NCI-H1930 (cell line): ENCODE measurements at places on chromosomes 3 and 15.

GRCh38 chr3:35832140-35832571, 192.8 kb downstream of the ARPP21 start:
- DNase-seq = no peak

GRCh38 chr3:41362638-41363559, 163.6 kb downstream of the CTNNB1 start:
- no peak for DNase-seq

DNA sequence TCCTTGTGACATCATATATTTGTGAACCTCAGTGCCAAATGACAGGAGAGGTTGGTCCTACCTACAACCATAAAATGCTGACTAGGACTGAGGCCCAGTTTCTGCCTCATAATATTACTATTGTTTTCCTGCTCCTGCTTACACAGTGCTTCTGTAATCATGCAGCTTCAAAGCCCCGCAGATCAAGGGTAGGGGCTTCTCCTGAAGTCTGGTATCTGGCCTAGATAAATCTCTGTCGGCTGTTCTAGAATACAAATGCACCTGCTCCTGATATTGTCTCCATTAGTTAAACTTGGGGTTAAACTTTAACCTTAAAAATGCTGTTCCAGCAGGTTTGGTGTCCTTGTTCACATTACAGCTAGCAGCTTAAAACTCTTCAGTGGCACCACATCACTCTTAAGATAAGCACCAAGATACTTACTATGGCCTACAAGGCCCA, 552.4 kb downstream of the TUSC7 start:
- DNase-seq = no peak

DNA sequence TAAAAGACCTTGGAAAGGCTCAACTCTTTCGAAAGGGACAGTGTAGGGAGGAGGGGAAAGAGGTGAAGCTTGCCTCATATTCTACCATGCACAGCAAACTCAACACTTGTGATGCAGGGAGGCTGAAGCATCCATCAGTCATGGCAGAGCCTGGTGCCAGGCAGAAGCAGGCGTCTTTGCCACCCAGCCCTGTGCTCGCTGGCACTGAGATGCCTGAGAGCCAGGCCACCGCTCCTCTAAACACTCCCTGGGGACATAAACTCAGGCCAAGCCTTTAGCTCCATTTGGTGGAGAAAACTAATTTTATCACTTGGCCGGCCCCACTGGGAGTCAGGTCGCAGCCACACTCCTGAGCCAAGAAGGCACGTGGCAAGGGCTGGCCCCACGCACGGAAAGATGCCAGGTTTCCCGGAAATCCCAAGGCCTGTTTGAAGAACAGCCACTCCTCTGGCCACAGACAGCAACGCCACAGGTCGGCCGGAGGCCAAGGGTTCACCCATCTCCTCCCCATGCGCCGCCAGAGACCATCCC, 30.7 kb downstream of the XXYLT1 start:
- DNase-seq = no peak

GRCh38 chr15:33169625-33170024, 24.9 kb downstream of the FMN1 start:
- DNase-seq = no peak

- DNase-seq = no peak
Measured at GRCh38 chr3:73561494-73561893, 63.2 kb downstream of the PDZRN3 start.

DNA sequence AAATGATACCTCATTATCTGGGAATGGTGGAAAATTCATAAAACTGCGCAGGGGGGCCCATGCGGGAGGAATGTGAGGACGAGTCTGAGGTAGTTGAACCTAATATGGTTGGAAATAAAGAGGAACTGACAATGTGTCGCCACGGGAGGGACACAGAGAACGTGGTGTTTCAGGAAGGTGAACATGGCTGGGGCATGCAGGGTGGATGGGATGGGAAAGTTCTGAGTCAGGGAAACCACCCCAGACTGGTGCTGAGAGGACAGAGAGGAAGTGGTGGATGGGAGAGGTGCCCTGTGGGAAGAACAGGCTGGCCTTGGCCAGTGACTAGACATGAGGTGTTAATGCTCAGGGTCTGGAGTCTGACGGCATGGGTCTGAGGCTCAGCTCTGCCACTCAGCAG, 137.1 kb upstream of the WNT5A start:
- DNase-seq = no peak

- DNase-seq = peak; percentile 4
Measured at GRCh38 chr3:119098619-119099222, 47.2 kb upstream of the TEX55 start.

- DNase-seq = no peak
Measured at GRCh38 chr3:180078592-180078991, 41.9 kb upstream of the PEX5L start.

GRCh38 chr15:27690290-27690689, 408.8 kb downstream of the OCA2 start:
- no peak for DNase-seq

- no peak for DNase-seq
Measured at GRCh38 chr3:115478359-115478758, 145.0 kb upstream of the GAP43 start.

GRCh38 chr3:122305818-122306621, 19.0 kb upstream of the CSTA start:
- DNase-seq = no peak

GRCh38 chr3:100299016-100299415, 35.5 kb upstream of the NIT2 start:
- no peak for DNase-seq

DNA sequence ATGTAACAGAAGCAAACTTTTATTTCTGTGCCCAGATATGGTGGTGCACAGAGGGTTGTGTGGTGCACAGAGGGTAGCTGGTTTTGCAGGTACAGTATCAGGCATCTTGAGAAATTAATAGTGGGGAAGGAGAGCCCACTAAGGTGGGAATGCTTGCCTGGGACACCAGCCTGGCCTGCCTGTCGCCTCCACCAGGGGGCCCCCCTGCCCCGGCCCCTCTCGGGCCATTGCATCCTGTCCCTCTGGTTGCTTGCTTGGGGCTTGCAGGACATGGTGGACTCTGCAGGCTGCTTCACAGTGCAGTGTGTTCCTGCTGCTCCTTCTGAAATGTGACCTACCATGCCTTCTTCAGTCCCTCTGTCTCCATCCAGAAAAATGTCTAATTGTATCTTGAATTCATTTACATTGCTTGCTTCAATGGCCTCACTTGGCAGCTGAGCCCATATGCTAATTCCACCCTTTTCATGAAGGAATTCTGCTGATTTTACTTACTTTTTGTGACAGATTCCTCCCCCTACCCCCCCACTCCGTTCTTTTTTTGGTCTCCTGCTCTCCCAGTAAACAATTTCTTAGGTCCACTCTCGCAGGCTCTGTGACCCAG, 73.6 kb downstream of the EEFSEC start:
- DNase-seq = no peak

DNA sequence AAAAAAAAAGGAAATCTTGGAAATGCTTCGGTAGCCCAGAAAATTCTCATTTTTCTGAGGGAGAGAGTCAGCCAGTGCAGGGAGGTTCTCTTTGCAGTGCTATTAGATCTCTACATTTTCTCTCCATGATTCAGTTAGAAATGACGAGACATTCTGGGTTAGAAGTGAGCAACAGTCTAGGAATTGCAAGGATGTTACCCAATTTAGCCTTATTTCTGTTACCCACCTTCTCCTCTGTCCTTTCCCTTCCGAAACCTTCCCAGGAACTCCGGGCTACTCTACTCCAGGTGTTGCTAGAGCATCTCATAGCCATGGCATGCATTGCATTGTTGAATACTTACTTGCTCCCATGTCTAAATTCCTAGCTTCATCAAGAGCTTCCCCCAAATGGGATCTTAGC, 106.8 kb downstream of the EDEM1 start:
- no peak for DNase-seq
